ENCODE measurements at places on chromosomes 3 and 15.

DNA sequence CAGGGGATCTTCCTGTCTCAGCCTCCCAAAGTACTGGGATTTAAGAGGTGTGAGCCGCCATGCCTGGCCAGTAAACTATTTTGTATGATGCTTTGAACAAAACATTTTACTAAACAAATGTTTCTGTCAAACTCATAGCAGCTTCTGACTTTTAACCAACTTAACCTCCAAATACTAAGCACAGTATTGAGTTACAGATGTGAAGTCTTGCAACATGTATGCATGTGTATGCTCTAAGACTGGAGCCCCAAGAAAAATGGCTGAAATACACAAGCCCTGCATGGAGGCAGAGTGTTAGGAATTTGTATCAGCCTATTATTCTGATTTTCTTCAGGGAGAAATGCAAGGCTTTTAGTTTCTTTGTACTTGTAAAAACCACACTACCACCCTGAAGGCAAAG is 137.1 kb downstream of the CBLB start:
- DNase-seq, result no peak

DNA sequence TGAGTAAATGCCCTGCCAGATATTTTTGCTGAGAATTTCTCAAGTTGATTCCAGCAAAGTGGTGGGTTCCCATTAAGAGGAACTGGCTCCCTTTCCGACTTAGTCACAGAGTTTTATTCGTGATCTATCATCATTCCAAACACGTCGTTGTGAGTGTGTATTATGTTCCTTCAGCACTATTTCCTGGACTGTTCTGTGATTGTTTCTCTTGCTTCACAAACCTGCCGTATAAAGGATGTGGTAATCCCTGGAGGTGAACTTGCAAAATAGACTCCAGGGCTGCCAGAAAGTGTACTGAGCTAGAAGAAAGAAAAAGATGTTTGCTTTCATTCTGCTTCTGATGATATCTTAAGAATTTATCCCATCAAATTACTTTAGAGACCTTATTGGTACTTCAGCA is 14.5 kb upstream of the CAPN3 start:
- peak; percentile 66 for DNase-seq

DNA sequence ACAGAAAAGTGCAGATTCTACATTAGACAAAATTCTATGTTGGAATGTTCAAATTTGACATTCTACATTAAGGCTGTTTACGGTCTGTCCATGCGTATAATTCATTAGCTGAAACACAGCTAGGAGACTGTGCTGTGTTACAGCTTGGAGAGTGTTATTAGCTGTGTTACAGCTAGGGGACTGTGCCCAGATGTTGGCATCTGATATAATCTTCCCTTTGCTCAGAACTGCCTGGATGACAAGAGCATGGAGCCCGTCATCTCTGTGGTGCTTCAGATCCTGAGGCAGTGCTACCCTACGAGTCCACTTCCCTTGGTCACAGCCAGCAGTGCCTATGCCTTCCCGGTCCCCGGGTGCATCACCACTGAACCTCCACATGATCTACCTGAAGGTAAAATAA is 177.0 kb downstream of the AGBL1 start:
- no peak for DNase-seq

DNA sequence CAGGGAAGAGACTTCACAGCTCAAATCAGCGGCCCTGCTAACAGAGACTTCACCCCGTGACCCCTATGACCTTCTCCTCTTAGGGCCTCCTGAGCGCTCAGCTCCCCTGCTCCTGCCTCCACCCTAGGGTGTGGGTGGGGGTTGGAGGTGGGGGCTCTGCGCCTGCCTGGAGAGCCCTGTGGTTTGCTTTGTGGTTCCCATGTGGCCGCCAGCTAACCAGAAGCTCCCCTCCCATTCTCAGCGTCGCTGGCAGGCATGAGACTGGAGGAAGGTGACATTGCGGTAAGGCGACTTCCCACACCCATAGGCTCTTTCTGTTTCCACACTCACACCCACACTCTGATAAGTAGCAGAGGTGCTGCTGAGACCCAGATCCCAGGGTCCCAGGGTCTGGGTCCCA is 27.6 kb downstream of the XYLB start:
- DNase-seq, result no peak

- DNase-seq, result peak; percentile 94
Observed at GRCh38 chr15:73633991-73634495, 854 bp upstream of the NPTN start.

DNA sequence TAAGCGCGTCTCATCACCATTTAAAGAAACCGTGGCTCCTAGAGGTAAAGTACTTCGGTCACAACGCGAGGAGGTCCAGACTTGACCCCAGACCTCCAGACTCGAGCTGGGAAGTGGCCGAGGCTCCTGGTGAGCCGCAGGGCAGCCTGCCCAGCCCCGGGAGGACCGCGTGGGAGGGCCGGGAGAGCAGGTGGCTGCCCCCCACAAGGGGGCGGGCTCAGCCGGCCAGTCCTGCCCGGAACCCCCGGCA is at the start of gene SLC27A2:
SLC27A2 (plus strand) TSS at position 228 of the 250 bp plus-strand sequence. CDS start 232 bp downstream, outside the sequence.
- no peak for DNase-seq

DNA sequence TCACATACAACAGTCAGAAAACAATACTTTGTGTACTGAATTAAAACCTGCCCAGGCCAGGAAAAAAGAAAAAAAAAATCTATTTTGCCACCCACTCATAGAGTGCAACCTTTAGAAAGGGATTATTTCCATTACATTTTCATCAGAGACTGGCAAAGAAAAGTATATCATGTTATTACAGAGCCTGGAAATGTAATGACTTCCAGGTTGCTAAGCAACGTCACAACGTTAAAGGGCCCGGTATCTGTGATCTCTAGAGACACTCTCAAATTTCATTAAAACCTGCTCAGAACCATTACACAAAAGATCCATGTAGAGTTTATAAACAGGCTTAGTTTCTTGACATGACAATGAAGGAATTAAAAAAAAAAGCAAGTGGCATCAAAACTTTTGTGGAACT is 170.5 kb downstream of the CTNNB1 start:
- no peak for DNase-seq

DNA sequence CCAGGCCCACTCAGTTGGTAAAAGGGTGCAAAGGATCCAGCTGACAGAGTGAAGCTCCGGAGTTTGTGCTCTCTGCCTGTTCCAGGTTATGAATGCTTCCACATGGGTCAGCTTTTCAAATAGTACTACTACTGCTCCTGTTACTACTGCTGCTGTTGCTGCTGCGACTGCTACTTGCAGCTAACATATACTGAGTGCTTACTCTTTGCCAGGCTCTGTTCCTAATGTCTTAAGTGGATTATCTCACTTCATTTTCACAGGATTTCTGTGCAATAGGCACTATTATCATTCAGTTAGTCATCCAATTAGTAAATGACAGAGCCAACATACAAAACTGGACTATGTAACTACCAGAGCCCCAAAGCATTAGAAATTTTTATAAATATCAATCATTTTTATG is 106.5 kb downstream of the IQCH start:
- DNase-seq, result no peak

- DNase-seq, result peak; percentile 42
Observed at GRCh38 chr3:42497009-42497731, 5.3 kb upstream of the VIPR1 start.

DNA sequence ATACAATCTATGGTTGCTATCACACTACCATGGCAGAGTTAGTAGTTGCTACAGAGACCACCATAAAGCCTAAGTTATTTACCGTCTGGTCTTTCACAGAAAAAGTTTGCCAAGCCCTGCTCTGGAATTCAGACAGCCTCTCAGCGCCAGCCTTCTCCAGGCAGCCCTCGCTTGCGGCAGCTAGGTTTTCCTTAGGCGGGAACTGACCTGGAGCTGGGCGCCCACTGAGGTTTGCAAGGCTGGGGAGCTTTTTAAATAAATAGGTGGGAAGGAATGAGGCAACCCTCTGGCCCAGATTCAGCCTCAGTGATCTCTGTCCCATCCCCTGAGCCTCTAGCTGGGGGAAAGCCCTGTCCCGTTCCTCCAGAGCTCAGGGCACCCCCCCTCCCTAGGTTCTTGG is 1.2 kb downstream of the CTSH start:
- peak; percentile 18 for DNase-seq

GRCh38 chr3:187570776-187571175 is 99.4 kb downstream of the SST start:
- DNase-seq, result no peak

DNA sequence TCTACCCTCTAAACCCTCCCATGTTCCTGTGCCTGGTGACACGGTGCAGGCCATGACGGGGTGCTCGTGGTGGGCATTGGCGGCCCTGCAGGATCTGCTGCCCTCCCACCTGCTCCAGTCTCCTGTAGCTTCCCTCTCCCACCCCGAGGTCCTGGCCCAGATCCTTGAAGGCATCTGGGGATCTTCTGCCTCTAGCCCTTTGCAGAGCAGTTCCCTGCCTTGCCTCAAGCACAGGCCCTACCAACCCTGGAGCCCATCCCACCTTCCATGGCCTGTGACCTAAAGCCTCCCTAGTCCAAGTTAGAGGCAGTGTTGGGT is 27.5 kb upstream of the SEC13 start:
- no peak for DNase-seq
